ENCODE measurements at places on chromosomes 6 and 20.
A peak's percentile ranks its signal among the peaks of the same experiment; 100 is the strongest.

DNA sequence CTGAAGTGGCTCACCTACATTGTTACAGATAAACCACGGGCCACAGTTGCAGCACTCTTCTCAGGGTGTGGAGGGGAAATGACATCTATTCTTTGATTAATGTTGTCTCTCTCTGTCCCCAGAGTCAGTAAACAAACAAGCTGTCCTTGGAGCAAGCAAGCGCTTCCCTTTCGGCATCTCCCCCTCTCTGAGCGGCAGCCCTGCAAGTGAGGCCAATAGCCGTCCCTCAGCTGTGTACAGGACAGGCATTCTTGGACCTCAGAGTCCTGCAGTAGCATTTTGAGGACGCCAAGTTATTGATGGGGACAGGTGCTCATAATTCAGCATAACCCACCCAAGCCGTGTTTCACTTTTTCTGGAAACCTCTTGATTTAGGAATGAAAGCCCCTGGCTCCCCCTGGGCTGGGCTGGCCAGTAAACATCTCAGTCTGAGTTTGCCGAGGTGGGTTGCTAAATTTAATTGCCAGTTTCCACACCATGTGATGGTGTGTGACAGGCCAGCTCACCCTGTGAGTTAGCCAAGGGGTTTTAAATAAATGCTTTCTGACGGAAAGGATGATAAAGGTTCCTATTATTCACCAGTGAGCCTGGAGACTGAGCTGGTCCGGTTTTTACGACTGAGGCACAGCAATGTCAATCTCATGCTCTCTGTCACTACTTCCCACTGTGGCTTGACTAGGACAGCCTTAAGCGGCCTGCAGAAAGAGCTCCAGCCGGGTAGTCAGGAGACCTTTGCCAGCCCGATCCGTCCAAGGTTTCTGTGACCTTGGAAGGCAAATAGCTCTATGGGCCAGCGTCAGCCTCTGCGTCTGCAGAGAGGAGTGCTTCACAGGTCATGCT is 214.8 kb upstream of the RREB1 start:
- no peaks in the 10 kb centered on the region for H3K36me3 ChIP-seq
- H3K4me3 ChIP-seq: no peak overlapping the region
- no peak for DNase-seq
- H3K27ac ChIP-seq: peak overlapping the region; percentile 62
- peaks cover 37% of the 10 kb centered on the region for H3K4me1 ChIP-seq

DNA sequence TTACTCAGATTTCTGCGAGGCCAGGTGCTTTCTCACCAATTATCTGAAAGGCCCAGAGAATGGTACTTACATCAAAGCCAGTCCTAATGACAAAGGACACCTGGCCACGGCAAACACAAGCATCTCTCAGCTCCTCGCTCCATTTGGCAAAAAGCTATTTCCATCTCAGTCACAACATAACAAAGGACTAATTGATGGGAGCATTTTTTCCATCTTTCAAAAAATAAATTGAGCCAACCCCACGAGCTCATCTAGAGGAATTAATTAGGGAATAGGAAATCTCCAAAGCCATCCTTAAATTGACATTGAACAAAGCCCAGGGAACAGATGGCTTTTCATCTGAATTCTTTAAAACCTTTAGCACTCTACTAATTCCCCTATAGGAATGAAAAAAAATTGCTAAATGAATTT is 236.7 kb downstream of the HAO1 start:
- no peak for DNase-seq
- H3K4me1 ChIP-seq: no peaks in the 10 kb centered on the region
- no peak overlapping the region for H3K4me3 ChIP-seq
- no peaks in the 10 kb centered on the region for H3K27me3 ChIP-seq
- H3K36me3 ChIP-seq: no peaks in the 10 kb centered on the region

GRCh38 chr6:53731866-53732636 is 62.8 kb upstream of the LRRC1 start:
- no peak overlapping the region for H3K4me3 ChIP-seq
- H3K4me1 ChIP-seq: peaks cover 2% of the 10 kb centered on the region
- H3K27me3 ChIP-seq: no peaks in the 10 kb centered on the region

DNA sequence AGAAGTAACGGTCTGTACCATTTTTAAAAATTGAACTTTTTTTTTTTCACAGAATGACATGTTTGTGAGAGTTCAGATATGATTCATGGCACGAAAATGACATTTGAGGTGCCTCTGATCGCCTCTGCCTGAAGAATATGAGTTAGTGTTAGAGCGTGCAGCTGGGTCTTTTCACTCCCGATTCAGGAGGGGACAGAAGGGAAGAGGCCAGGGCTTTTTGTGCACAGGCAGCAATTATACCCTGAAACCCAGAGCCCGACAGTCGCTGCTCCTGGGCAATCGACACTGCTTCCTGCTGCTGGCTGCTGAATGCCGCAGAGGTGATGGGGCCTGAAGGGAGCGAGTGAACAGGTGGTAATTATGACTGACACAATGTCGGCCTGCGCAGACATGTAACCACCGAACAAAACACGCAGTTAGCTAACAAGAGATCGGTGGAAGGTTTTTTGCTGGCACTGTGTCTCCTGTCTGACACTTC is 652.0 kb upstream of the NOX3 start:
- H3K36me3 ChIP-seq: no peaks in the 10 kb centered on the region
- no peaks in the 10 kb centered on the region for H3K27me3 ChIP-seq
- H3K27ac ChIP-seq: no peak overlapping the region
- H3K4me1 ChIP-seq: no peaks in the 10 kb centered on the region
- no peak overlapping the region for H3K4me3 ChIP-seq

- H3K27ac ChIP-seq: no peak overlapping the region
- no peaks in the 10 kb centered on the region for H3K4me1 ChIP-seq
- no peak overlapping the region for H3K4me3 ChIP-seq
- no peak for DNase-seq
Measured at GRCh38 chr6:57248311-57248895, 26.3 kb upstream of the RAB23 start.

GRCh38 chr6:41536795-41537758 is 9.1 kb upstream of the FOXP4 start:
- no peaks in the 10 kb centered on the region for H3K36me3 ChIP-seq
- no peak overlapping the region for H3K27ac ChIP-seq
- H3K4me3 ChIP-seq: no peak overlapping the region
- peak; percentile 49 for DNase-seq
- peaks cover 9% of the 10 kb centered on the region for H3K4me1 ChIP-seq
- H3K27me3 ChIP-seq: peaks cover 53% of the 10 kb centered on the region

DNA sequence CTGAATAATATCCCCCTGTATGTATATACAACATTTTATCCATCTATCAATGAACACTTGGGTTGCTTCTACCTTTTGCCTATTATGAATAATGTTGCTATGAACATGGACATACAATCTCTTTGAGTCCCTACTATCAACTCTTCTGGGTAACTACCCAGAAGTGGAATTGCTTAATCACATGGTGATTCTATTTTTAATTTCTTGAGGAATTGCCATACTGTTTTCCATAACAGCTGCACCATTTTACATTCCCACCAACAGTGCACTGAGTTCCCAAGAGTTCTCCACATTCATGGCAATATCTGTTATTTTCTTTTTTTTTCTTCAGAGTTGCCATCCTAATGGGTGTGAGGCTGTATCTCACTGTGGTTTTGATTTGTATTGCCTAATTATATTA is 88.3 kb downstream of the ZHX3 start:
- no peak overlapping the region for H3K4me3 ChIP-seq
- no peaks in the 10 kb centered on the region for H3K27me3 ChIP-seq
- no peak overlapping the region for H3K27ac ChIP-seq
- no peaks in the 10 kb centered on the region for H3K36me3 ChIP-seq
- peaks cover 4% of the 10 kb centered on the region for H3K4me1 ChIP-seq
- DNase-seq: no peak

Measured in muscle of leg (tissue), 16 donors.